ENCODE measurements at places on chromosomes 1 and 21. TPM values are rescaled to one million over a fixed set of nuclear protein-coding genes. Genes with fewer than 3 reads are reported as not detected.

DNA sequence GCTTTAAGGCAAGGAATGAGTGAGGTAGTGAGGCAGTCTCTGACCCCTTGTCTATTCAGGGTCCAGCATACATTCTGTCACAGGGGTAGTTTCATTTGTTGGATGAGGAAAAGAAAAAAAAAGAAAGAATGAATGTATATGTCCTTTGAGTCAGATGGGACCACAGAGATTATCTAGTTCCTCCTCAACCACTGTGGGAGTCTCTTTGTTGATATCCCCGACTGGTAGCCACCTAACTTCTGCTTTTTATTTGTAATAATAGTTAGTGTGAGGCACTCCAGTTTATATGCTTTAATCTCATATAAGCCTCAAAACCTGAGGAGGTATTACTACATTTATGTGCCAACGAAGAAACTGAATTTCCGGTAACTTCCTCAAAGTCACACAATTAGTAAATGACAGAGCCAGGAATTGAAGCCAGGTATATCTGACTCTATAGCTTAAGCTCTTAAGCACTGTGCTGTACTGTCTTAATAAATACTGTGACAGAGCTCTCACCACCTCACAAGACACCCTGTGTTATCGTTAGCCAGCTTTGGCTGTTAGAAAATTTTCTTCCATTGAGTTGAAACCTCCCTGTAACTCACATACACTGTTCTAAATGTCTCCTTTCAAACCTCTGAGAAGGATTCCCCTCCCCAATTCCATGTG, 82.2 kb downstream of the MDM4 start:
- no peak overlapping the region for H3K27ac ChIP-seq
- H3K27me3 ChIP-seq, result peaks cover 24% of the 10 kb centered on the region
- no peaks in the 10 kb centered on the region for H3K4me1 ChIP-seq
- peaks cover 3% of the 10 kb centered on the region for H3K36me3 ChIP-seq
- H3K4me3 ChIP-seq, result no peak overlapping the region

The SLAMF1 gene
- total RNA-seq, result not detected

GRCh38 chr1:194968916-194969315, 1639.3 kb downstream of the KCNT2 start:
- no peaks in the 10 kb centered on the region for H3K27me3 ChIP-seq
- no peak overlapping the region for H3K4me3 ChIP-seq

DNA sequence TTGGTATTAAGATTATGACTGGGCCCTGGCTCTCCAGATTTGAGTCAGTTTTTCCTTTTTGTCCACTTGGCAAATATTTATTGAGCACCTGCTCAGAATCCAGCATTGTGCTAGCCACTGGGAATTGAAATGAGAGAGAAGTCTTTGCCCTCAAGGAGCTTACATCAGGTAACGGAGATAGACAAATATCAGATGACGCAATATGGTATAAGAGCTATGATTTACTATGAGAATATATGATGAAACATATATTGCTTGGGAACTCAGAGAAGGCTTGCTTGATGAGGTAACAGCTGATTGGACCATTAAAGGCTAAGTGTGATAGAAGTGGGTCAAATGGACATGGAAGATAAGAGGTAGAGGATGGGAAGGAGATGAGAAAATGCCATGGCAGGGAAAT, 41.0 kb upstream of the GPR88 start:
- peak overlapping the region; percentile 24 for H3K27ac ChIP-seq
- no peaks in the 10 kb centered on the region for H3K27me3 ChIP-seq
- no peak for DNase-seq
- peaks cover 5% of the 10 kb centered on the region for H3K4me1 ChIP-seq
- no peak overlapping the region for H3K4me3 ChIP-seq

DNA sequence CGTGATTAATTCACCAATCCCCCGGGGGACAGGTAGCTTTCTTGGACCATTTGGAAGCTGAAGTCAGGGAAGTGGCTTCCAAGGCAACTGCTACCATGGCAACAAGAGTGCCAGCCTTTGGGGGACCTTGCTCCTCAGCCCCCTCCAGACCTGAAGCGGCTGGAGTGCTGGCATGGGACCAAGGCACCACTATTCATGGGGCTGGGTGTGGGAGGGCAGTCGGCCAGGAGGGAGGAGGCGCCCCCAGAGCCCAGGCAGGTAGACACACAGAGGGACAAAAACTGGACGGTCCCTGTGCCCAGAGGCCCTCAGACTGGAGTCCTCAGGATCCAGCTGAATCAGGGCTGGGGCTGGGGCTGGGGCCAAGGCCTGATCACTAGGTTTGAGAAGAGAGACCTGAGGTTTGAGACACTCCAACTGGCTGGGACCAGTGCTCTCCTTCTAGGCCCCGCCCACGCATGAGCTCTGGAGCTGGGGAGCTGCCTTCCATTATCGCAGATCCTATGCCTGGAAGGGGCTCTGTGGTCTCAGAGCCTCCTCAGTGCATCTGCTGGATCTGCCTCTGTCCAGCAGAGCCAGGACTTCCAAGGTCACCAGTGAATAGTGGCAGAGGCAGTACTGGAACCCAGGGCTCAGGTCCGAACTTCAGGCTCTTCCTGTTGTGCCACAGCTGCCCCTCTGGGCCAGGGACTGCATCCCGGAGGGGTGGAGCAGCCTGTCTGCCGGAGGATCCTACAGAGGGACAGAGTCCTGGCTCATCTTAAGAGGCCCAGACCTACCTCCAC, 3.3 kb upstream of the KNCN start:
- peaks cover 1% of the 10 kb centered on the region for H3K4me1 ChIP-seq
- H3K27me3 ChIP-seq, result peaks cover 20% of the 10 kb centered on the region
- DNase-seq, result peak; percentile 79
- H3K27ac ChIP-seq, result no peak overlapping the region

The KRTAP24-1 gene
- not detected for total RNA-seq

- peaks cover 9% of the 10 kb centered on the region for H3K36me3 ChIP-seq
- no peak overlapping the region for H3K27ac ChIP-seq
- H3K27me3 ChIP-seq, result peaks cover 57% of the 10 kb centered on the region
- peaks cover 16% of the 10 kb centered on the region for H3K4me1 ChIP-seq
- H3K4me3 ChIP-seq, result no peak overlapping the region
- no peak for DNase-seq
Observed at GRCh38 chr1:47227341-47228232, 4.4 kb downstream of the TAL1 start.

The GJA8 gene
- total RNA-seq, result not detected

- no peak overlapping the region for H3K27ac ChIP-seq
- no peak overlapping the region for H3K4me3 ChIP-seq
- DNase-seq, result no peak
- no peaks in the 10 kb centered on the region for H3K36me3 ChIP-seq
Observed at GRCh38 chr1:229570891-229571516, 12.5 kb upstream of the ABCB10 start.

The MRPL37 gene
- 66.0 TPM for total RNA-seq

GRCh38 chr1:89254658-89255287, 17.9 kb downstream of the GBP5 start:
- no peak overlapping the region for H3K27ac ChIP-seq
- no peaks in the 10 kb centered on the region for H3K4me1 ChIP-seq
- H3K4me3 ChIP-seq, result no peak overlapping the region
- no peaks in the 10 kb centered on the region for H3K36me3 ChIP-seq
- no peak for DNase-seq
- H3K27me3 ChIP-seq, result peaks cover 8% of the 10 kb centered on the region

The TAF13 gene
- total RNA-seq, result 101 TPM

The COL16A1 gene
- total RNA-seq, result 272 TPM

The HFM1 gene
- total RNA-seq, result 0.46 TPM

- H3K27me3 ChIP-seq, result peaks cover 9% of the 10 kb centered on the region
- H3K4me1 ChIP-seq, result peaks cover 3% of the 10 kb centered on the region
- no peak overlapping the region for H3K27ac ChIP-seq
- no peak overlapping the region for H3K4me3 ChIP-seq
- DNase-seq, result no peak
Observed at GRCh38 chr1:974687-975328, 7.1 kb downstream of the PERM1 start.

Measured in chondrocyte (in vitro differentiated cells).